HFFc6 (cell line): ENCODE measurements at places on chromosomes 5 and 9. TPM values are rescaled to one million over a fixed set of nuclear protein-coding genes. Genes with fewer than 3 reads are reported as not detected.

The KIF24 gene
- 1.5 to 3.0 TPM (median 2.2 TPM) in 3 replicates for total RNA-seq

The ORM1 gene
- total RNA-seq = not detected in 3 replicates

- no peaks in the 10 kb centered on the region; the same call in 1 of the 2 replicates for H3K27me3 ChIP-seq
- no peak overlapping the region for H3K4me3 ChIP-seq
- H3K27ac ChIP-seq = no peak overlapping the region
- H3K36me3 ChIP-seq = no peaks in the 10 kb centered on the region
- no peak for DNase-seq
These were observed 288.1 kb upstream of the PTGER4 start for GRCh38 chr5:40391642-40392041.

DNA sequence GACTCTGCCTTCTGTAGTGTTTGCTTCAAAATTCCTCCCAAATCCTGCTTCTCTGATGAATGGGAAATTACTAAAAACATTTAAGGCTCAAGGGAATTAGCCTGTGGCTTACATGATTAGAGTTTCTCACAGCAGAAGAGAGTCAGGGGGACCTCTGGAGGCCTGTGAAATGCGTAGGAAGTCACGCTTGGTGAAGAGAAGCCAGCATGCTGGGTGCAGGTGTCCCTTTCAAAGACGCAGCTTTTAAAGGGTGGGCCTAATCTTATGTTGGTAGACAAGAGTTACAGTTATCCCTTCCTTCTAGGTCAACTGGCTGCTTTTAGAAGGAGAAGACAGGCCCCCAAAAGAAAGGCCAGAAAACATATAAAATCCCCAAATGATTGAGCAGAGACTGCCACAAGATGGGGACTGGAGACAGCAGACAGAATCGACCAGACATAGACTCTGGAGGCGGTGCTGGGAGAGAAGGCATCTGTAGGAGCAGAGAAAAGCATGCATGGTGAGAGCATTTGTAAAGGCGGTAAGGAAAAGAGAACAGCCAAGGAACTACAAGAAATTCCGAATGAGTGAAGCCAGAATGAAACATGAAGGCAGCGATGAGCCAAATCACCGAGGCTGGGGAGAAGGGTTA lies 42.3 kb downstream of the B4GALT1 start:
- peaks cover 58% of the 10 kb centered on the region for H3K36me3 ChIP-seq
- H3K4me3 ChIP-seq = no peak overlapping the region
- no peak overlapping the region for H3K27ac ChIP-seq
- no peak for DNase-seq
- H3K27me3 ChIP-seq = no peaks in the 10 kb centered on the region

- no peak overlapping the region for H3K4me3 ChIP-seq
- DNase-seq = no peak
- H3K4me1 ChIP-seq = peaks cover 26% of the 10 kb centered on the region
These were observed 41.3 kb upstream of the CDKN2AIPNL start for GRCh38 chr5:134453016-134453415.

DNA sequence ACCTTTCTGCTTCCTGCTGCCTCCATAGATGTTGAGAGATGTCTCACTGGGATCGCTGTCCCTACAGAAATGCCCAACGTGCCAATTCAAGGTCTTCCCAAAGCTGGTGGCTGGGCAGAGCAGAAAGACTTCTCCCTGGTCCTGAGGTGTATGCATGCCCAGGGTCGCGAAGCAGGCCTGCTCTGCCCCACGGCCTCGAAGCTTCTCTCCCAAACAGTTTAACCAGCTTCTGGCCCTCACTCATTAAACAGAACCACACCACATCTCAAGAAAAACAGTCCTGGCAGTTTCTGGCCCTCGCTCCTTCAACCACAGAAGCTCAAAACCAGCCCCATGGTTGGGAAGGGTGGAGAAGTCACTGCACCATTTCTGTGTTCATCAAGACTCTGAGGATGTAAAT lies 14.7 kb upstream of the SMIM32 start:
- peaks cover 20% of the 10 kb centered on the region for H3K27me3 ChIP-seq
- H3K4me1 ChIP-seq = no peaks in the 10 kb centered on the region
- H3K36me3 ChIP-seq = no peaks in the 10 kb centered on the region

DNA sequence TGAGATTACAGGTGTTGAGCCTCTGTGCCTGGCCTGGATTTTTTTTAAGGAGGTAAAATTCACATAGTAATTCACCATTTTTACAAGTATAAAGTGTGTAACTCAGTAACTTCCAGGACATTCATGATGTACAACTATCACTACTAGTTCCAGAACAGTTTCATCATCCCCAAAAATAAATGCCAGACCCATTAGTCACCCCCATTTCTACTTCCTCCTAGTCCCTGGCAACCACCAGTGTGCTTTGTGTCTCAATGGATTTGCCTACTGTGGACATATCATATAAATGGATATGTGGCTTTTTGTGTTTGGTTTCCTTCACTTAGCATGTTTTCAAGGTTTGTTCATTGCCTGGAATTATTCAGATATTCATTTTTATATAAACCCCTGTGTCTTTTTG lies 72.5 kb upstream of the PANK3 start:
- no peak overlapping the region for H3K27ac ChIP-seq
- H3K27me3 ChIP-seq = peaks cover 2% of the 10 kb centered on the region
- no peak overlapping the region for H3K4me3 ChIP-seq
- no peaks in the 10 kb centered on the region for H3K36me3 ChIP-seq
- H3K4me1 ChIP-seq = peaks cover 33% of the 10 kb centered on the region

DNA sequence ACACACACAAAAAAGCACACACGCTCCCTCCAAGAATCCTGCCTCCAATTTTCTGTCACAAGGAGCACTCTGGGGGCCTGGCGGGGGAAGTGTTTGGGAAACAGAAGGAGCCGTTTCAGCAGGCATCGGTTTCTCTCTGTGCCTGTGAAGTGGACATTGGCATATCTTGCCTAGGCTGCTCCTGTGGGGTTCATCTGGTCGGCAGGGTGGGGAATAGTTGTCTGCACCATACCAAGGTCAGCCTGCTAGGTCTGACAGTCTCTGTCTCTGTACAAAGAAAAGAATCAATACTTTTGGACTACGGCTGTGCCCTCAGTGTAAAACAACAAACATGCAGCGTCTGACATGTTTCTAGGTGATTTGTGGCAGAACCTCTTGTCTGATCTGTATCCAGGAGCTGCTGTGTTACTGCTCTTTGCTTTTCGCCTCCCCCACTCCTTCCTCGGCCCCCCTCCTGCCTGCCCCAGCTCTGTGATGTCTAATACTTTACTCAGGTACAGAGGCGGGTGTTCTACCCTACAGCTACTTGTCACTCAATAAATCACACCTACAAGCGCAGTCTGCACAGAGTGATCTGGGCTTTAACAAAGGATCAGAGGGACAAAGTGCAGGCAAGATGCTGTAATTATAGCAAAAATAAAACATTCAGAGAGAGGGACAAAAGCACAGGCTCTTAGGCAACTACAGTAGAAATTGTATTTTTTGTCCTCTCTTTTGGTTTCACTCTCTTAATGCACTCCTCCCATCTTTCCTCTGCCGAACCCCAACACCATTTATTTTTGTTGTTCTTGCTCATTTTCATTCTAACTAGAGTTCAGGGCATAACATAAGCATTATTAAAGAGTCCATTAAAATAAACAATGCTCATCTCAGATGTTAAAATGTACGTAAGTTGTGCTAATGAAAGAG lies 216.7 kb downstream of the BNC2 start:
- peak overlapping the region; percentile 66; the same call in 1 of the 2 replicates for H3K4me3 ChIP-seq
- no peaks in the 10 kb centered on the region for H3K36me3 ChIP-seq
- no peaks in the 10 kb centered on the region; the same call in 1 of the 2 replicates for H3K27me3 ChIP-seq
- H3K27ac ChIP-seq = peak overlapping the region; percentile 21; the same call in 1 of the 2 replicates
- peaks cover 41% of the 10 kb centered on the region for H3K4me1 ChIP-seq

DNA sequence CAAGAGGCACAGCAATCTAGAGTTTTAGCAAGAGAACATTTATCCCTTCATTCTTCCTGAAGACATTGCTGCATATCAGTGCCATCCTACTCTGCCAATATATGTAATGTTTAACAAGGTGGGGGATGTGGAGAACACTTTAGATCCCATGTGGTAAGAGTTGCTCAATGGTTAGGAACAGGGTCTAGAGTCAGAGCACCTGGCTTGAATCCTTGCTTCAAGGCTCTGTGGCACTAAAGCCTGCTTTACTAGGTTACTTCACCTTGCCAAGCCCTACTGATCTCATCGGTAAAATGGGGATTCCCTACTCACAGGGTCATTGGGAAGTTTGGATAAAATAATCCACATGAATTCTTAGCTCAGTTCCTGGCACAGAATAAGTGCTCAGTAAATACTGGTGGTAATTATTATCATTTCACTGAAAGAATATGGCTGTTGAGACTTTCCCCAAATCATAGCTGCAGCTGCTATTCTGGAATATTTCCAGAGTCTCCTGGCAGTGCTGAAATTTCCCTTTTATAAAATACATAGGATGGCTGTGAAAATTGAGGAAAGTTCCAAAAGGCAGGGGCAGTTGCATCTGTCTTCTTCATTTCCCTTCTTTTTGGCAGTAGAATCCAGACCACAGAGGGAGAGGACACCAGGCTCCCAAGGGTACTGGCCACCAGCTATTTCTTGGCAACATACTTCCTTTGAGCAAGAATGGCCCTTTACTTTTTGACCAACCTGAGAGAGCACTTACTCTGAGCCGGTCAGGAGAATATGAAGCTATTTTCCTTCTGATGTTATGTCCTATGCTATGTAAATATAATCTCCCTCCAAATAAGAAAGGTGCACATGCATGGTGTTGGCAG lies 142.8 kb downstream of the PALM2AKAP2 start:
- H3K4me1 ChIP-seq = peaks cover 13% of the 10 kb centered on the region
- H3K27ac ChIP-seq = no peak overlapping the region
- no peak overlapping the region for H3K4me3 ChIP-seq
- H3K27me3 ChIP-seq = peaks cover under 1% of the 10 kb centered on the region; the same call in 1 of the 2 replicates
- H3K36me3 ChIP-seq = peaks cover 8% of the 10 kb centered on the region; the same call in 1 of the 2 replicates
- DNase-seq = no peak
